ENCODE measurements at places on chromosomes 4 and X. TPM values are rescaled to one million over a fixed set of nuclear protein-coding genes. Genes with fewer than 3 reads are reported as not detected.

The CPE gene
- 1.4 TPM for total RNA-seq

The GLOD5 gene
- not detected for total RNA-seq

The PLP1 gene
- not detected for total RNA-seq

The GAGE12E gene
- not detected for total RNA-seq

The SSR4 gene
- 223 TPM for total RNA-seq

The VCX gene
- 1.5 TPM for total RNA-seq

Measured in PC-9 (cell line).